ENCODE measurements at places on chromosomes 3 and 15.
A peak's percentile ranks its signal among the peaks of the same experiment; 100 is the strongest.

- peak; percentile 65 for DNase-seq
Observed at GRCh38 chr15:90716317-90716975, 700 bp upstream of the BLM start.

DNA sequence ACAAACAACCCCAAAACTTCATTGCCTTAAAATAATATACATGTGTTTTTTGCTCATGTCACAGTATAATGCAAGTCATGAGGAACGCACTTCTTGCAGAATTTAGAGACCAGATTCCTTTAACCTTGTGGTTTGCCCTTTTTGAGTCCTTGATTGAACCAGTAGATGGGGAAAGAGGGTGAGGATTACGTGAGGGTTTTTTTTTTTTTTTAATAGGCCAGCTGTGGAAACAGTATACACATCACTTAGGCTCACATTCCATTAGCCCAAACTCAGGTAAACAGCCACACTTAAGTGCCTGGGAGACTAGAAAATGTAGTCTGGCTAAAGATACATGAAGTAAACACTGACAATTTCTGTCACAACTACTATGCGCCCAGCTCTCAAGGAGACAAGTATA, 114.9 kb upstream of the MLF1 start:
- DNase-seq = no peak

- DNase-seq = no peak
Observed at GRCh38 chr3:141739731-141740130, 1.6 kb downstream of the RNF7 start.

- peak; percentile 76 for DNase-seq
Observed at GRCh38 chr3:54121414-54122323, 683 bp upstream of the CACNA2D3 start.

DNA sequence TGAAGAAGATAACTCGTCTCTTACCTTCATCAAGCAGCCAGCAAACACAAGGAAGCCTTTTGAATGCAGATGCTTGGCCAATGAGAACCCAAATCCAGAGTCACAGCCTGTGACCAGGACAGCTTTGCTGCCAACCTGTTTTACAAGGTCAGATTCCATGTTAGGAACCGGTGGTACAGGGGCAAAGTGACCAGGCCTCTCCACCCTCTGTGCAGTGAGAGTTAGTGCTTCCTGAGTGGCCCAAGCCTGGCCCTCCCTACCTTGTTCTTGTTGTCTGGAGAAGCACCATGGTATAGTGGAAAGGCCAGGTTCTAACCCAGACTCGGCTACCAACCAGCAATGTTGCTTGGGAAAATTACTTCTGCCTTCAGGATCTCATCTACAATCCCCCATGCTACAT, 23.4 kb downstream of the BDH1 start:
- DNase-seq = no peak

DNA sequence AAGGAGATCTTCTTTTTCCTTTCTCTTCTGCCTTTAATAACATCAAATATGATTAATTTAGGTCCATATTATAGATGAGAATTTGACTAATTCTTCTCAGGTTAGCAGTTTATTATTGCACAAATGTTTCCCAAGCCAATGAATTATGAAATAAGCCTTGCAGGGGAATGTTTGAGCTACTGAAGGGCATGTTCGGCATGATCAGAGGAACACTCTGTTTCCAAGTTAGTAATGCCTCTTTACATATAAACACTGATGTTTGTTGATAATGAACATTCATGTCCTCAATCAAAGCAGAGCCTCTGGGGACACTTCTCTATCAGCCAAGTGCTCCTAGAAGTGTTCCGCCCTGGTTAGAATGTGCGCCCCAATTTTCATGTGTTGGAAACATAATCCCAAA, 10.0 kb upstream of the CYP1A1 start:
- DNase-seq = no peak

DNA sequence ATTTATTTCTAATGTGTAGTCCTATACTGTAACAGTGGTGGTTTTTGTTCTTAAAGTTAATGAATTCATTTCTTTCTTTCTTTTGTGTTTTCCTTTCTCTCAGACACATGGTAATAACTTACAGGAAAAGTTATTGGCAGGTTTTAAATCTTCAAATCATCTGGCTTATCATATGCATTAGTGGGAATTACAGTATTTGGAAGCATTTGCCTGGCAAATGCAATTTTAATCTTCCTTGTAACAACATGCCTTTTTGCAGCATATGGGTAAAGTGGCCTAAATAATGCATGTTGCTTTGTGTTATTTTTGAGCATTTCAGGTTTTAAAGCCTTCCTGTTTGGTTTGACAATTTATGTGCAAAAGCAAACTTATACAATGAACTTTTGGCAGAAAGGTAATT, 66.8 kb downstream of the GALK2 start:
- DNase-seq = no peak

GRCh38 chr3:100561459-100562158, 47.8 kb upstream of the ADGRG7 start:
- DNase-seq = no peak

DNA sequence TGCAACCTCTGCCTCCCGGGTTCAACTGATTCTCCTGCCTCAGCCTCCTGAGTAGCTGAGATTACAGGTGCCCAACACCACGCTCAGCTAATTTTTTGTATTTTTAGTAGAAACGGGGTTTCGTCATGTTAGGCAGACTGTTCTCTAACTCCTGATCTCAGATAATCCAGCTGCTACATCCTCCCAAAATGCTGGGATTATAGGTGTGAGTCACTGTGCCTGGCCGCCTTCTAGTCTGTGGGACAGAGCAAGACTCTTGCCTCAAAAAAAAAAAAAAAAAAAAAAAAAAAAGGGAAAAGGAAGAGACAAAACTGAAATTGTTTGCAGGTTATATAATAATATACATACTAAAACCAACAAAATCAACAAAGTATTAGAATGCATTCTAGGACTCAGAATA, 215.2 kb downstream of the PCCB start:
- DNase-seq = no peak

DNA sequence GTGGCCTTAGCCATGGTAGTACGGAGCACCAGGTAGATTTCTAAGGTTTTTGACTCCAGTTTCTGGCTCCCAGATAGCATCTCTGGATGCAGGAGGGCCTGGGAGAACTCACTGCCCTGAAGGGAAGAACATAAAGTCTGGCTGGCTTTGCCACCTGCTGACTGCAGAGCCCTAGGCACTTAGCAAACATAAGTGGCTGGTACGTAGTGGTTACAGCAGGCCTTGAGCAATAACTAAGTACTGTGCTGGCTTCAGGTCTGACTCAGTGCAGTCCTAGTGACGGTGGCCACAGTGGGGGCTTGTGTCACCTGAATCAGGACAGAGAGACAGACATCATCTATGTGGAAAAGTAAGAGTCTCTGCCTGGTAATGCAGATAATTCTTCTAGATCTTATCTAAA, 871.1 kb downstream of the PDCD6IP start:
- DNase-seq = no peak

DNA sequence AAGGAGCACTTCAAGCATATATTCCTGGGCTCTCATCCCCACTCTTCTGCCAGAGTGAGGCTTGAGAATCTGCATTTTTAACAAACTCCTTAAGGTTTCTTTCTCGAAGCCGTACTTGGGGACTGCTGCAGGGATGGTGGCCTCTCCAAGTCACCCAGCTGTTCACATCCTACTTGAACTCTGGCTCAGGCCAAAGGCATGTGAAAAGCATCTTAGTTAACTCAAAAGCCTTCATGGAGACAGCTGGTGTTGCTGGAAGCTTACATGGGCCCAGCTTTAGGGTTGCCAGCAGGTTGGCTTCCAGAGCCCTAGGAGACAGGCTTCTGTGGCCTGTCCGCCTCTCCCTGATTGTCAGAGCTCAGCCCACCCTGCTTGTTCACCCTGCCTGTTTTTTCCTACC, 139.2 kb downstream of the THSD4 start:
- no peak for DNase-seq

DNA sequence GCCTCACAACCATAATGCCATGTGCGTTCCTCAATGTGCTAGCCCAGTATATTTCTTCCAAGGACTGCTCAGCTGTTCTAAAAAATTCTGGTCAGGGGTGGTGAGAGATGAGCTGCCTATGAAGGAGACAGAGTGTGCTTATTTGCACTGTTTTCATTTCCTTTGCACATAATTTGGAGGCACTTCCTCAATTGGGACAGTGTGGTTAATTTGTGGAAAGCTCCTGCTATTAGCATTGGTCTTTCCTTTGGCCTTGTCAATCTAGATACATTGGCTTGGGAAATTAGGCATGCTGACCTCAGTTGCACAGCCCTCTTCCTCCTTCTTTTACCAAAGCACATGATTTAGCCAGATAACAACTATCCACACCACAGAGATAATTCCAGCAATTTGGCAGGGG, 9.4 kb downstream of the FAM81A start:
- DNase-seq = no peak

DNA sequence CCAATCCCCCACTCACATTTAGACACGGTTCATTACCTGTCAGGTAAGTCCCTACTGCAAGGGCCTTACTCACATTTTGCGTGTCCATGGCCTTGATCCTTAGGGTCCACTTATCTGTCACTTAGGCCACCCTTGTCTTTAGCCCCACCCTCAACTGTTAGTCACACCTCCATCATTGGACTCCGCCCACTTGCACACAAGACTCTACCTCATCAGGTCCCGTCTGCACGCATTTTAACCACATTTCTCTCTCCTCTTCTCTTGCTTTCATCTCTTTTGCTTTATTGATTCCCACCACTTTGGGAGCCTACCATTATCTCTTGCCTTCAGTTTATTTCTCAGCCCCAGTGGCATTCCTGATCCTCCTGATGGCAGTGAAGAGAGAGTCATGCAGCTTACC, at the start of gene IQCF6:
TSS of gene IQCF6 (minus strand) at position 101 of the 400 bp plus-strand sequence. CDS start at position 88, 13 bp downstream.
- DNase-seq = no peak

DNA sequence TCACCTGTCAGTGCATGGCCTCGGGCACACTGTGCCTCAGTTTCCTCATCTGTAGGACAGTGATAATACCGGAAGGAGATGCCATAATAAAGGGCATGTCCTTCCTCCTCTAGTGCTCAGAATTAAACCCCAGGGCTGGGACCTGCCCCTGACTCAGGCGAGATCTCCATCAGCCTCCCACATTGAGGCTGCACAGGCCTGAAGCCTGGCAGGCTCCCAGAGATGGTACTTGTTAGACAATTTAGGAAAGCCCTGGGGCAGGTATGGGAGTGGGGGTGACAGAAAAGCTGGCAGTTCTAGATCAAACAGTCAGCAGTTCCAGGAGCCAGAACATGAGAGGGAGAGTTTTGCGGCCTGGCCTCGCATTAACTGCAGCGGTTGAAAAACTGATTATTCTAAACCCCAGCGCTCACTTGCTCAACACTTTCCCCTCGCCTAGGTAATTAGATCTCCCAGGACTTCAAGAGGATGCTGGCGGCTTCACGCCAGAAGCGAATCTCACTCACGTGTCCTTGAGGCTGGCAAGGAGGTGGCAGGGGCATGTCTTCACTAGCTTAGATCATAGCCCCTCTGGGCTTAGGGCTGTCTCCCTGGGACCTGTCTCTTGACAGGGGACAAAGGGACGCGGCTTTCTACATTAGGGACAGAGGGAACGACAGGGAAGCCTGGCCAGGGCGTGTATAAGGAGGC, 73.1 kb downstream of the ATP2B2 start:
- no peak for DNase-seq

DNA sequence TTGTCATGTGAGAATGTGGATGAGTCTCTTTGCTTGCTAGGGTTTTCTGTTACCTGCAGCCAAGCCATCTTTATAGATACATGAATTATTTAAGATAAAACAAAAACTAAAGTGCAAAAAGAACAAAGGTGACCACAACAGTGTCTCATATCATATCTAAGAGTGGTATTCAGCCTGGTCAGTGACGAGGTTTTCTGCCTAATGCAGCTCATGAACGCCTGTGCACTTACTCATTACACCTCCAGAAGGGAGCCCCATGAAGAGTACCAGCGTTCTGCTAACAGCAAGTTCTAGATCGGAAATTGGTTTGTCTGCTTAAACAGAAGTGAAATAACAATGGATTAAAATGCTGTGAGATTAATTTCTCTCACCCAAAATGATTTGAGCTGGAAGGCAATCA, 19.2 kb downstream of the PXYLP1 start:
- no peak for DNase-seq
